ENCODE measurements at places on chromosomes 16 and 17.

DNA sequence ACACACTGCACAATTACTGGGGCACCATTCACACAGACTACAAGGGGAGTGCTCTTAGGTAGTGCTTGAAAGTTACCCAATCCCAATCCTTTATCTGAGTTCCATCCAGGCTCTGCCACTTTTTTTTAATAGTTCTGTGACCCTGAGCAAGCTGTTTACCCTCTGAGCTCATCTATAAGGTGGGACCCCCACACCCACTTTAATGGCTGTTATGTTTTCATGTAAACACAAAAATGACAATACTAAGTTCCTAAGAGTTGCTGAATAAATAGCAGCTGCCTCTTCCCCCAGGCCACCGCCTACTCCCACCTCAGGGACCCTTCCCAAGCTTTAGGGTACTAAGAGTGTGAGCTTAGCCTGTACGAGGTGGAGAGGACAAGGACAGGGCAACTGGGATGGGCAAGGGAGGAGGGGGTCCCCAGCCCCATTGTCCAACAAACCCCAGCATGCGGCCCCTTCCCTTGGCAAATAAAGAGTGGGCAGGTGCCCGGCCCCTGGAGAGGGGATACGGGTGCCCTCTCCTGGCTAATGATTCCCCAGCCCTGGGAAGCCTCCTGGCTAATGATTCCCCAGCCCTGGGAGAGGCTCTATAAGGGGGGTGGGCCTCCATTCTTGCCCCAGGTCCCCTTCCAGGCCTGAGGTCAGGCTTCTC lies 14.6 kb downstream of the SLC13A2 start:
- DNase-seq = no peak

DNA sequence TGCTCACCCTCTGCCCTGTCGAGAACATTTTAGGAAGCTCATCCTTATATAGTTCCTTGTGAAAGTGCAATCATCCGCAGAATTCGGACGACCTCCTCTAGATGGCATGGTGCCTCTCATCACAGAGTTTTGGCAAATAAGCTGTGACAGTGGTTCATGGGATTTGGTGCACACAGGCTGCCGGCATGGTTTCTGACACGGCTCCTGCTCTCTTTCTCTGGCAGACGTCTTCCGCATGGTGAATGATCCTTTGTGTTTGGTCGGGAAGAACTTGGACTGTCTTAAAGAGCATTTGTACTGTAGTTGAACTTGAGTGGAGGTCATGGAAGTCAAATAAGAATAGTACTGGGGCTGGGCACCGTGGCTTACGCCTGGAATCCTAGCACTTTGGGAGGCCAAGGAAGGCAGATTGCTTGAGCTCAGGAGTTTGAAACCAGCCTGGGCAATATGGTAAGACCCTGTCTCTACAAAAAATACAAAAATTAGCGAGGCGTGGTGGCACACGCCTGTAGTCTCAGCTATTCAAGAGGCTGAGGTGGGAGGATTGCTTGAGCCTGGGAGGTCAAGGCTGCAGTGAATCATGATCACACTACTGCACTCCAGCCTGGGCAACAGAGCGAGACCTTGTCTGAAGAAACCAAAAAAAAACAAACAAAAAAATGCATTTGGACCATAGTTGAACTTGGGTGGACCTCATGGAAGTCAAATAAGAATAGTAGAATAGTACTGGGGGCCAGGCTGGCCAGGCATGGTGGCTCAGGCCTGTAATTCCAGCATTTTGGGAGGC lies 34.7 kb upstream of the NAT9 start:
- no peak for DNase-seq

DNA sequence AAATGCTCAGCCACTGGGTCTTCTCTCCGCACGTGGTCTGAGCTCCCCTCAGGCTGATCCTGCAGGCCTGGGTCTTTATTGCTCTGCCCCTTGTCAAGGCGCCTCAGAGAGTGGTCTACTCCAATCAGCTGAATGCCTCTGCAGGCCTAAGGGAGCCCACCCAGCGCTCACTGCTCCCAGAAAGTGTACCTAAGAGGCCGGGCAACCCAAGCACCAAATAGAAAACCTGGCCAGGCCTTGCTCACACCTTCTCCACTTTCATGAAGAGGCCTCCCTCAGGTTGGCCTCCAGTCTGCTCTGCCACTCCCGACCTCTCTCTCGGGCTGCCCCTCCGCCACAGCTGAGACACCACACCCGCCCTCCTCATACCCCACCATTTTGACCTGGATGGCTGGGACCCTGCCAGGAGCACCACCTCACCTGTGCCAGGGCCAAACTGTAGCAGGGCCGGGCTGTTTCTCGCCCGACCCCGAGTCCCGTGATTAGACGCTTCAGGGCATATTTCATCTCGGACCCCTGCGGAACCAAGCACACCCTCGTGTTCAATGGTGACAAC lies 665 bp downstream of the MYBBP1A start:
- DNase-seq = no peak

DNA sequence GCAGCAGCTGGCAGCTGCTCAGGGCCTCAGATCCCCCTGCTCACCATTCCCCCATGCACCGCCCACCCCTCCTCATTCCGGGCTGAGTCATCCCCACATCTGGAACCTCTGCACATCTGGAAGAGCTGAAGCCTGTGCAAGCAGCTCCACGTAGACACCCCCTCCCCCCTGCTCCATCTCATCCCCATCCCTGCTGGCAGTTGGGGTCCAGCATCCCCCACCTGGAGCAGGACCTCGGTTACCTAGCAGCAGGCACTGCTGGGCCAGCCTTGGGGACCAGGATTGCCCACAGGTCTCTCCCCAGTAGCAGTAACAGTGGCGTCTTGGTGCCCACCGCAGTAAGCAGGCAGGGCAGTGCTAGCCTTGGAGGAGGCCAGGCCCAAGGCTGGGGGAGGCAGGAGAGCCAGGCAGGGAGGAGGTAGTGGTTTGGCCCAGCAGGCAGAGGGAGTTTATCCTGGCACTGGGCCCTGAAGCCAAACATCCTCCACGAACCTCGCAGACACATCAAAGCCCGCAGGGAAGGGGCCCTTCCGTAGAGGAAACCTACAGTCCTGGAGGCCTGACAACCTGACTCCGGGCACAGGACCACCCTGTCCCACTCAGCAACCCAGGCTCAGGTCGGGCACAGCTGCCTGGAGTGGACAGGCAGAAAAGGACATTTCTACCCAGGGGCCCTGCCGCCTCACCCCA lies 7.7 kb upstream of the TMEM92 start:
- DNase-seq = no peak

DNA sequence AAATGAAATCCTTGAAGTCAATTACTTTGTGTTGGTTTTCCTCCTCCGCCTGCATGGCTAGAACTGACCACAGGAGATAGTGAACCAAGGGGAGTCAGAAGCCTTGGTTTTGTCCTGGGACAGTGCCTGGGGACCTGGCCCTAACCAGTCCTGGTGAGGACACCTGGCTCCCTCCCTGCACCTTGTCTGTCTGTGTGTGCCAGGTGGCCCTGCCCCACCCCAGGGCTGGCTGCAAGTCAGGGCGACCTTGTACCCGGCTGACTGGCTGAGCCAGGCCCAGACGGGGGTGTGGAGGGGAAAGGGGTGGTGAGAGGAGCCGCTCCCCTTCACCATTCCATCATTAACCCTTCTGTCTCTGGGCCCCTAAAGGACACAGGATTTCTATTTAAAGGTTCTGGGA lies 3.4 kb downstream of the RAPGEFL1 start:
- DNase-seq = no peak

GRCh38 chr16:57186872-57187854 lies 1.0 kb downstream of the RSPRY1 start:
- DNase-seq = peak; percentile 77

- no peak for DNase-seq
Observed at GRCh38 chr17:42287305-42287976, 857 bp upstream of the STAT5A start.

GRCh38 chr17:81119223-81120148 lies 45.8 kb upstream of the PVALEF start:
- DNase-seq = peak; percentile 98

- peak; percentile 77 for DNase-seq
Observed at GRCh38 chr17:49703557-49704277, 4.0 kb downstream of the SLC35B1 start.

DNA sequence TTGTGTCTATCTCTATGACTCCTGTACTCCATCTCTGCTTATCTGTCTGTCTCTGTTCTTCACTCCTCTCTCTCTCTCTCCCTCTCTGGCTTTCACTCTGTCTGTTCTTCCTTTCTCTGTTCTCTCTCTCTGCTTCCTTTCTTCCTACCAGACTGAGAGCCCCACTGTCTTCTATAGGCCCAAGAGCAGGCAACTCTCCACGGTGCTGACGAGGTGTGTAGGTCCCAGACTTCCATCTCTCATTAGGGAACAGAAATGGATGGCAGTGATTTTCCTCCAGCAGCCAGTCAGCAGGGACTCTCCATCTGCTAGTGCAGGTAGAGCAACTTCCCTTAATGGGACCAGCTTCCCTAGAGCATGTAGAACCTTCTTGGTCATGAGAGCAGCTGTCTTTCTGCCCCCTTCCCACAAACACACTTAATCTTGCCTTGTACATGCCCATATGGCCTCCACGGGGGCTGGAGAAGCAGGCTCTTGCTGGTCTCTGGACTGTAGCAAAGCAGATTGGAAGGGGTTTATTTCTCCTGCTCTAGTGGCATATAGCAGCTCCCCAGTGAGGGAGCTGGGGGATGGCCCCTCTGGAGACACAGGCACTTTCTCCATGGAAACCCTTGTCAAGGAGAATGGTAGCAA lies 47.8 kb upstream of the NLRP1 start:
- DNase-seq = no peak

DNA sequence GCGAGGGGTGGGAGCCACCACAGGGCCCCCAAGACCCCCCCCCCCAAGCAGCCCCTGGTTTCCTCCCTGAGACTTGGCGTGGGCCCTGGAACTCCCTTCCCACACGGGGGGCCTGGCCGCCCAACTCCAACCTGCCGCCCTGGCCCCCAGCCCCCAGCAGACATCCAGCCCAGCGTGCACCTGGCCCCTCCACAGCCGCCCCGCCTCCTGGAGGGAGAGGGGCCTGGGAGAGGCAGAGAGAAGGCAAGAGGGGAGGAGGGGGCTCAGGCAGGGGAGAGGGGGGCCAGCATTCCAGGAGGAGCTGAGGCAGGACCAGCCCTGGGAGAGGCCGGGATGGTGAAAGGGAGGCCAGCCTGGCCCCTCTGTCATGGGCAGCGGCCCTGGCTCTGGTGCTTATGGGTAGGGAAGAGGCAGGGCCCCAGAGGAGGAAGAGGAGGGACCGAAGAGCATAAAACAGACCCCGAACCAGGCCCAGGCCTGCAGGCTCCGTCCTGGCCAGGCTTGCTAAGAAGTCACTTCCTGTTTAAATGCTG lies 16.7 kb downstream of the IL34 start:
- DNase-seq = no peak

- DNase-seq = no peak
Observed at GRCh38 chr16:10922328-10923145, 19.7 kb downstream of the DEXI start.

- DNase-seq = no peak
Observed at GRCh38 chr17:9802697-9803096, 11.3 kb upstream of the DHRS7C start.

DNA sequence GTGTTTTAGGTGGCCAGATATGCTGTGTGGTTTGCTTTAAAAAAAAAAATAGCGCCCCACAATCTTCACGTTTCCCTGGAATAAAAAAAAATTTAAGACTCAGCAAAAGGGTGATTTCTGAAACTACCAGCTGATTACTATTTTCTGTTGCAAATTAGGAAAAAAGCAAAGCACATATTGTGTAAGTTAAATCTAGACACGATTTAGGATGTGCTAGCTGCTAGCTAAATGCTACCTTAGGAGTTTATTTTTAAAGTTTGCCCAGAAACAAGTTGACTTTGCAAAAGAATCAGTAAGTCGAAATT lies 944 bp upstream of the MARF1 start:
- DNase-seq = no peak

- no peak for DNase-seq
Observed at GRCh38 chr16:11024333-11025053, 80.1 kb downstream of the CLEC16A start.

- DNase-seq = no peak
Observed at GRCh38 chr16:83336603-83337002, 471.2 kb upstream of the HSBP1 start.

GRCh38 chr17:27959382-27959709 lies 66.2 kb upstream of the LYRM9 start:
- DNase-seq = peak; percentile 76

DNA sequence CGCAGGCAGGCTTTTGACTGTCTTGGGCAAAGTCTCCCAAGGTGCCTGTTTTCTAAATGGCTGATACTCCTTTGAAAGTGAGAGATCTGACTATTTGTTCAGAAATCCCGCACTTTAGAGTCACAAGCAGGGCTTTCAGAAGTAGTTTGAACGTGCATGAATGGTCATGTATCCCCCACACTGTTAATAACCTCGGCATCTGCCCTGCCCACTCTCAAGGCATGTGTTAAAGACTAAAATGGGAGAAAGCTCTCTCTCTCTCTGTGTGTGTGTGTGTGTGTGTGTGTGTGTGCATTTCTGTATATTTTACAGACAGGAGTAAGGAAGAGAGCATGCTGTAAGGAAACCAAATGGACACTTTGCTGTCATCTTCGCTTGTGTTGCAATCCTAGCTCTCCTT lies 163.7 kb downstream of the MAF start:
- no peak for DNase-seq
